ENCODE measurements at places on chromosomes 6 and 20. TPM values are rescaled to one million over a fixed set of nuclear protein-coding genes. Genes with fewer than 3 reads are reported as not detected.

GRCh38 chr6:145897552-145897951 lies 66.6 kb downstream of the SHPRH start:
- no peak for DNase-seq

DNA sequence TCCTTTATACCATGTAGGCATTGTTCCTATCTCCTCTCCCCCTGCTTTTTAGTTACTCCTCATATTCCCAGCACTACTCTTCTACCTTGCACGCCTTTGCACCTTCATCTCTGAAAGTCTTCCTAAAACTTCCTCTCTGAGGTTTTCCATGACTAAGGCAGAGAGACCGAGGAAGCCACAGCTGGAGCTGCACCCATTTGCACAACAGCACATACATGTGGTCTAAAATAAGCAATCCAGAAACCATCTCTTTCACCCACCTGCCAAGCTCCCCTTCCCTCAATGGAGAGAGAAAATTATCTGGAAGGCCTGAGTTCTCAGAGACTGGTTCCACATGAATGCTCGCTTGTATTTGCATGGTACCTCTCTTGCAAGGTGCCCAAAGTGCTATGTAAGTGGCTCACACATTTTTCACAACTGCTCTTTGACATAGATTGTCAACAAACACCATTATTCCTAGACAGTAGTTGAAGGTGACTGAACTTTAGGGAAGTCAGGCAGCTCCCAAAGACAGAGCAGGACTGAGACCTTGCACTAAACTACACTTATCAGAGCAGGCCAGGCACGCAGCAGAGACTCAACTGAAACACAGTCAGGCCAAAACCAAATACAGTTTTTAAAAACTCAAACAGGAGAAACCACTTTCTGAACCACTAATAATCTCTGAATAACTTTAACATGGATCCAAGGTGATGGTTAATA lies 313.2 kb downstream of the TFAP2A start:
- DNase-seq, result no peak

DNA sequence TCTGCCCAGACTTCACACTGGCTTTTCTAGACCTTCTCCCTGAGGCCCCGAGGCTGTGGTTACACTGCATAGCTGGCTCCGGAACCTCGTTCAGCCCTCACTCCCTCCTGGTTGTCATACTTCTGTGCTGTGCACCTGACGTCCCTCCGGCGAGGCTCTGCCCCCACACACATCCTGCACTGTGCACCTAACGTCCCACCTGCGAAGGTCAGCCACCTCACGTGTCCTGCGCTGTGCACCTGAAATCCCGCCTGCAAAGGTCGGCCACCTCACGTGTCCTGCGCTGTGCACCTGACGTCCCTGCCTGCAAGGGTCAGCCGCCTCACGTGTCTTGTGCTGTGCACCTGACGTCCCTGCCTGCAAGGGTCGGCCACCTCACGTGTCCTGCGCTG lies 111.0 kb upstream of the FRMD1 start:
- peak; percentile 10 for DNase-seq

DNA sequence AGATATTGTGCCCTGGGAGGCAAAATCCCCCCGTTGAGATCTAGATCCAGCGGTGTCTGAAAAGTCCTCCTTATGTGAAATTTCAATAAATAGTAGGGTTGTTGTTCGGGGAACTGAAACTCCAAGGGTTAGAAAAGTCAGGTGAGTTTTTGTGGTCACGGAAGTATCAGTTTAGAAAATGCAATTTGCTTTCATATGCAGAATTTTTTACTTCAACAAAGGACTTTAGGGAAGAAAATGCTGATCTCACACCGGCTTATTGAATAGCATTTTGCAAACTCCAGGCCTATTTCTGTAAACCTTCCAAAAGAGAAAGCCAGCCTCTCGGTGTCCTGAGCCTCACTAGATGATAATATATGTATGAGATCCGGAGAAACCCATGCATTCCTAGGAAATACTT lies 254.7 kb downstream of the TSHZ2 start:
- no peak for DNase-seq

GRCh38 chr20:57769756-57770155 lies 59.9 kb upstream of the PMEPA1 start:
- DNase-seq, result no peak

- no peak for DNase-seq
Measured at GRCh38 chr6:53192682-53193188, 44.1 kb upstream of the GCM1 start.

- no peak for DNase-seq
Measured at GRCh38 chr6:105886066-105886813, 199.9 kb upstream of the PRDM1 start.

The HLA-DQB1 gene
- total RNA-seq, result 17.9 TPM

The BNIP5 gene
- total RNA-seq, result not detected

The DLL1 gene
- total RNA-seq, result 8.7 TPM

The POLR3F gene
- total RNA-seq, result 1.8 TPM

The MCCD1 gene
- total RNA-seq, result not detected

The EFCAB8 gene
- 1.5 TPM for total RNA-seq
